Stimulated activated CD4-positive, alpha-beta T cell treated with anti-CD3 and anti-CD28 coated beads, Interleukin-4, amount 100 ng/mL, for 24 hours (primary cell): ENCODE measurements at places on chromosomes 5 and 9.
A peak's percentile ranks its signal among the peaks of the same experiment; 100 is the strongest.

DNA sequence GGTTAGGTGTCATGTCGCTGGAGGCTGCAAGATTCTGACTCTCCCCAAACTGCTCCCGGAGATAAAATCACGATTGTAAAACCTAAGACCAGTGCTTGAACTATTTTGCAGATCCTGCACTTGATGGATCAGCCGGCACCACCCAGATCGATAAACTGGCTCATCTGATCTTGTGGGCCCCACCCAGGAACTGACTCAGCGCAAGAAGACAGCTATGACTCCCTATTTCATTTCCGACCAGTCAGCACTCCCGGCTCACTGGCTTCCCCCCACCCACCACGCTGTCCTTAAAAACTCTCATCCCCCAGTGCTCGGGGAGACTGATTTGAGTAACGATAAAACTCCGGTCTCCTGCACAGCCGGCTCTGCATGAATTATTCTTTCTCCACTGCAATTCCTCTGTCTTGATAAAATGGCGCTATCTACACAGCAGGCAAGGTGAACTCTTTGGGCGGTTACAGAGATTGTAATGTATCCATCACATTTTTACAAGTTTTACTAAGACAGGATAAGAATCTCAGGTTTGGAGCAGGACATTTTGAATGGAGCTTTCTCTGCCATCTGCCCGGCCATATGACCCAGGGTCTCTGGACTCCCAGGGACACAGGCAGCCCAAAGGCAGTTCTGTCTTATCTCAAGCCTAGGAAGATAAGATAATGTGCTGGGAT lies 10.6 kb upstream of the PPP1R26 start:
- peak; percentile 77 for DNase-seq

- DNase-seq = no peak
Observed at GRCh38 chr9:91761362-91761761, 188.7 kb downstream of the ROR2 start.

DNA sequence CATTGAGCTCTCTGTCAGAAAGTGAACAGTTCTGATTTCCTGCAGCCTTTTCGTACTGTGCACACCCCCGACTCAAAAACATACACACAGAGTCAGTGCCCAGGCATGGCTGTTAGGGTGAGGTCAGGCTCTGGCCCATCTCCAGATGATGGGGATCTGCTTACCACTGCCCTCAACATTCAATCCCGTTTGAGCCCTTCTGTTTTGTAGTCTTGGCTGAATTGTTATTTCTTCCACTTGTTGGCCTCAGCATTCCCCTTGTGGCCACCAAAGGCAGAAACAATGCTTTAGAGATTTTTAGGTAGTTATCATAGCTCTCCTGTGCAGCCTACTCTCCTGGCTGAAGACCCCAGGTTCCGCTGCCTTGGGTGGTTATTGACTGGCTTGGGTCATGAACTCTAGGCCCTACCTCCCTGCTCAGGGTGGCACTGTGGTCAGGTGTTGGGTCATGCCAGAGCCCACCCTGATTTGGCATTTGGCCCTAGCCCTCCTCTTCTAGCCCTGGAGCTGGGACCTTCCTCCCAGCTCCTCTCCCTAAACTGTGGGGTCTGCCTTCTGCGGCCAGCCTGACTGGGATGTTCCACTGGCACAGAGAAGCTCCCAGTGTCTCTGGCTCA lies 7.8 kb upstream of the MYOZ3 start:
- no peak for DNase-seq

- no peak for DNase-seq
Observed at GRCh38 chr5:181236471-181236870, 7.2 kb downstream of the RACK1 start.

- no peak for DNase-seq
Observed at GRCh38 chr9:20397348-20397747, 225.0 kb downstream of the MLLT3 start.

DNA sequence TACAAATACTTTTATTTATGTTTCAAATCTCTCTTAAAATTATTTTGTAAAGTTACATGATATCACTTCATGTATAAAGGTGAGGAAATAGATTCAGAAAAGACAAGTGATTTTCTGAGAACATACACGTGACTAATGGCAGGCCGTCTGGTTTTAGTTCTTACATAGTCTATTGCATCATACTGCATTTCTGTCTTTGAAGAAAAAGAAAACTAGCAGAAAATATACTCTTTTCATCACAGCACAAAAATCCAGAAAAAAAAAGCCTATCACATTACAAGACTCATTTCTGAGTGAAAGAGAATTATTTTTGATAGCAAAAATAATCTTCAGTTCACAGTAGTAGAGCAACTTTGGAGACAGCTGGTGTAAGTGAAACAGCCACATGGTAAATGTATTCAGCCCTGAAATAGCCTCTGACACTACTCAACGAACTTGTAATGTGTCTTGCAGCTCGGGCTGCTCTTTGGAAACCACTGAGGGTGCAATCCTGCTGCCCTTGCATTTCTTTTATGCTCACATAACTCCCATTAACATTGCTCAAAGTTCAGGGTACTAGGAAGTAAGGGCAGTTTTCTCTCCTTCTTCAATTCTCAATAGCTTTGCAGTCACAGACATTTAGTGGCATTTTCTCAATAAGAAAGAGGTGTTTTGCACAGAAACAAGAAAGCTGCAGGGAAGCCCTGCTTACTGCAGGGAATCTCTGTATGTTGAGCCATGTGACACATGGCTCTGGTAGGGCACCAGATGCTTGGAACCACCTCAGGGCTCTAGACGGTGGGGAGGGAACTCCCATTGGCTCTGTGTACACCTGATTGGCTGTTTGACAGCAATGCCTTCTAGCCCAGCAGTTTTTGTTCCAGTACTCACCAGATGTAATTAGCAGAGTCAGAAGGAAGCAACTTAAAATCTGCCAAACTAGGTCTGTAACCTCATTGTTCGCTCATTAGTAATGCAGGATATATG lies 845.3 kb upstream of the PTPRD start:
- DNase-seq = no peak

DNA sequence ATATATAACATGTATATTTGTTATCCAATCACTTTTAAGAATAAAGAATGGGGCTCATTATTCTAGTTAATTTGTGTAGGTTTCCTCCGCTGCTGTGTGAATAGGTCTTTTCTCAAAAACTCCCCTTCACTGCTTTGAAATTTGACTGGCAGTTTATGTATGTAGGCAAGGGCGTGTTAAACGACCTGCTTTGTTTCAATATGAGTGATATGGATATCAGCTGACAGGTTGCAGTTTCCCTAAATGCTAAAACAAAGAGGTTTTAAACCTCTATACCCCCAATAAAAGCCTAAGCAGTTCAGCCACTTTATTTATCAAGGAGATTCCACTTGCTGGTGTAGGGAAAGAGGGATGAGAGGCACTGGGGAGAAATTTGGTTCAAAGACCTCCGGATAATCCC lies 159.6 kb downstream of the TMEM167A start:
- DNase-seq = no peak

DNA sequence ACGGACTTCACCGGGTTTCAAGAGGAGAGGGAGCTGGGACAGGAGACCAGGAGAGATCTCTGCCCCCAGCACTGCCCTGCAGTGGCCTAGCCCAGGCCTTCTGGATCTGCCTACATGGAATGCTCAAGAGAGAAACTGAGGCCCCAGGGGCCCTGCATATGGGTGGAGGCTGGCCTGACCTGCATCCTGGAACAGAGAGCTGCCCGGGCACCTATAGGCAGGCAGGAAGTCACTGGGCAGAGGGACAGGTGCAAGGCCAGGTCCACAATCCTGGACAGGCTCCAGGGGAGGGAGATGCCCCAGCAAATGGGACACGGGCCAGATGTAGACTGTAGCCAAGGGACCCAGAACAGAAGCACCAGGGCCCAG lies 98.5 kb upstream of the RUFY1 start:
- DNase-seq = no peak

DNA sequence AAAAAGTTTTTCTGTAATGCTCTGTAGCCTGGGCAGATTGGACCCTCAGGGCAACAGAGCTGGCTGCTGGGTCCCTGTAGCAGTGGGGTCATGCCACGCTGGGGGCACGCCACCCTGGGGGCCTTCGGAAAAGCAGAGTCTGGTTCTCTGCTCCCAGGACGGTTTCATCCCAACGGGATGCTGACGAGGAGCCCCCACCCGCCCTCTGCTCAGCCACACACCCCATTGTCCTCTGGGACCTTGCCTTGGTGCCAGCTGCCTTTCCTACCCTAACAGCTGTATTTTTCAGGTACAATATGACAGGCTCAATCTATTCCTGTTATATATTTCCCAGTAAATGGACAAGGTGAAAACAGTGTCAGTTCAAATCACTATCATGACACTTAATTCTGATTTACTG lies 29.0 kb upstream of the MVB12B start:
- DNase-seq = no peak

GRCh38 chr5:103340717-103341388 lies 82.3 kb downstream of the MACIR start:
- no peak for DNase-seq

DNA sequence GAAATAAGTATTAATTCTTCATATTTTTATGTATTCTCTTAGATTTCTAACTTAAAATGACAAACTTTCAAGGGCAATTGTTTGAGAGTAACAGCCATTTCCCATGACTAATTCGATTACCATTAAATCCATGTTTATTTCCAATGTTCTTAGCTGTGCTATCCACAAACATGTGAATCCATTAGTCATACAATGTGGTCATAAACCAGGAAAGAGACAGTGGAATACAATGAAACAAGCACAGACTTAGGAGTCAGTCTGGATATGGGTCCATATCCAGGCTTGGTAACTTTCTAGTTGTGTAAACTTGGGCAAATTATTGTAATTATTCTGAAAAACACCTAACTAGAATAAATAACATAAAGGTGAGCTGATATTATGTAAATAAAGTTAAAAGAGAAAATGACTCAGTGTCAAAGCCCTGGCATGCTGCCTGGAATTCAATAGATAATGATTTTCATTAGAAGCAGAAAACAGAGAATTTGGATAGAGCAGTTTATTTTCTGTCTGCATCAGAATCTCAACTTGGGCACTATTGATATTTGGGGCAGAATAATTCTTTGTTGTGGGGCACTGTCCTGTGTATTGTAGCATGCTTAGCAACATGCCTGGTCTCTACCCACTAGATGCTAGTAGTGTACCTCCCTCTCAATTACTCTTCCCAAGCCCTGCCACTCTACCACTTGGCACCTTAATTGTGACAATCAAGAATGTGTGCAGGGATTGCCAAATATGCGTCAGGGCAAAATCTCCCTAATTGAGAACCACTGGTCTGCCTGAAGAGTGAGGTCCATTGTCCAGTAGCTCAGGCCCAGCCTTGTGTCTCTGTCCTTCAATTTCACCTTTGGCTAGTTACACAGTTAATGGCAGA lies 44.7 kb upstream of the SLC27A6 start:
- no peak for DNase-seq

GRCh38 chr5:86797677-86798076 lies 179.9 kb downstream of the COX7C start:
- no peak for DNase-seq

GRCh38 chr5:116763987-116764866 lies 189.6 kb upstream of the SEMA6A start:
- DNase-seq = no peak

DNA sequence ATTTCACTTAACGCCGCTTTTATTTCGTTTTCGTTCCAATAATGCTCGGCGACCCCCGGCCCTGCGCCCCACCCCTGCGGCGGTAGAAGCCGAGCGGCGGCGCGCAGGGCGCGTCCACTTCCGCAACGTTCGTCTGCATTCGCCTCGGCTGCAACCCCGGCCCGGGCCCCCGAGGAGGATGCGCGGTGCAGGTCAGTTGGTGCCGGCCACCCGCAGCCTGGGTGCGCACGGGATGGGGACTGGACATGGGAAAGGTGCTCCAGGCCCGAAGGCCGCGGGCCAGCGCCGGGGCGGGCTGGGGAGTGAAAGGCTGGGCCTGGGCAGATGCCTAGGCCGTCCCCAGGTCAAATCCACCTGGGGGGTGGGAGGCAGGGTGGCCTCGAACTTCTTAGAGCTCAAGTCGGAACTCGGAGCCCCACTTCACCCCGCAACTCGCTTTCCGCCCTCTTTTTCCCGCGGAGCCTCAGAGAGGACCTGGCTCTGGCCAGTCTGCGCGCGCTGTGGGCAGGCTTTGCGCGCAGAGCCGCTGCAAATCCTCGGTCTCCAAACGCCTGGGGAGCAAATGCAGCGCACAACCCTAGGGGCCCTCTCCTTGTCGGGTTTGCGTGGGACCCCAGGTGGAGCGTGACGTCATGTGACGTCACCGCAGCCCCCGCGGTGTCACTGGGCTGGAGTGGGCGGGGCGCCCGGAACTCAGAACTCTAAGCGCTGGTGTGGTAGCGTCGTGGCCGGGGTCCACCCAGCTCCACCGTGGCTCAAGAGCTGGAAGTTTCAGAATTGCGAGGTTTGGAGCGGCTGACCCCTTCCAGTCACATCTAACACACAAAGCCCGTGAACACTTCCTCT lies 3.3 kb downstream of the TLX3 start:
- no peak for DNase-seq

DNA sequence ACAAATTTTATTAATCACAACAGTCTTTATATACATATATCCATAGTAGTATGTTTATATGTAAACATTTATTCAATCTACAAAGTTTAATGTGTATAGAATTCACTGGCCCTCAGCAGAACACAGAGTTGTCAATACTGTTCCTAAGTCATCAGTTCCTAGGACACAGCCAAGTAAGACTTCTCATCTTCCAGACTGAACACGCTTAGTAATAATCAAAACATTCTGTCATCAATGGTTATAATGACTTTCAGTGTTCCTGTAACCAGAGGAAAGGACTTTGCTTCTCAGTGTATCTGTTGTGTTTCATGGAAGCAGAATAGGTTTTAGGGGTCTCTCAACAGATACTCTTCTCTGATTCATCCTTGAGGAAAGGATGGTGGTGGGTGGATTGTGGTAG lies 82.2 kb downstream of the SMIM23 start:
- DNase-seq = no peak

GRCh38 chr9:134793288-134794188 lies 87.1 kb upstream of the FCN2 start:
- no peak for DNase-seq

DNA sequence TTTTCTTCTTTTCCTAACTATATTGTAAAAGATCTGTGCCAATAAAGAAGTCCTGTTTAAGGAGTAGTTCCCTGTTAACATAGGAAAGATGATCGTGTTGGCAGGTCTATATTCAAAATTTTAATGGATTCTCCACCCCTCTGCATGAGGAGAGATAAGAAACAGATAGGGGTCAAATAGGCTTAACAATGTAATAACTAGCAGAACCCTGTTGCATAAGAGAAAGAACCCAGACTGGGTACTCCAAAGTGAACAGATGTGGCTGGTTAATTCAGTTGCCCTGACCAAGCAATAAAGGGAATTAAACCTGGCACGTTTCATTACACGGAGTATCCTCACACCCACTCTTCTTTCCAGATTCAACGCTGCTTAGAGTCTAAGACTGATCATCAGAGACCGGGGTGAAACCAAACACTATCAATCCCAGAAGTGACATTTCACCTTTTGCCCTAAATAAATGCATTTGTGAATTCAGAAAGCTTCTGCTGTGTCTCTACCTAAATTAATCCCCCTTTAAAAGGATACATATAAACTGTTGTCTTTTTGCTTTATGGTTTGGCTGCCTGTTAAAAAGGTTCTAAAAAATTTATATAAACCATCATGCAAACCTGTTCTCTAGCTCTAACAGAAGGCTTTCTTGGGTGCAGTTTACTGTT lies 1276.9 kb upstream of the WWC1 start:
- no peak for DNase-seq
